ENCODE measurements at places on chromosomes 12 and 14.

DNA sequence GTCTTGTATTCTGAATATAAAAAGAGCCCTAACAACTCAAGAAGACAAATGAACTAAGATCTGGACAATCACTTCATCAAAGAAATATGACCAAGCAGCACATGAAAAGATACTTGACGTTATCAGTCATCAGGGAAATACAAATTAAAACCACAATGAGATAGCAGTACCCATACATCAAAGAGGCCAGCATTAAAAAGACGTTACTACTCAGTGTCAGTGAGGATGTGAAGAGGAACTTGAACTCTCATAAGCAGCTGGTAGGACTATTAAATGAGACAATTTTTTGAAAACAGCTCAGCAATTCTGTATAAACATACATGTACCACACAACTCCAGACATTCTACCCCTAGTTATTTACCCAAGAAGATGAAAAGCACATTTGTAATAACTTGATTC is 55.9 kb downstream of the FERMT2 start:
- peak; percentile 3 for DNase-seq

DNA sequence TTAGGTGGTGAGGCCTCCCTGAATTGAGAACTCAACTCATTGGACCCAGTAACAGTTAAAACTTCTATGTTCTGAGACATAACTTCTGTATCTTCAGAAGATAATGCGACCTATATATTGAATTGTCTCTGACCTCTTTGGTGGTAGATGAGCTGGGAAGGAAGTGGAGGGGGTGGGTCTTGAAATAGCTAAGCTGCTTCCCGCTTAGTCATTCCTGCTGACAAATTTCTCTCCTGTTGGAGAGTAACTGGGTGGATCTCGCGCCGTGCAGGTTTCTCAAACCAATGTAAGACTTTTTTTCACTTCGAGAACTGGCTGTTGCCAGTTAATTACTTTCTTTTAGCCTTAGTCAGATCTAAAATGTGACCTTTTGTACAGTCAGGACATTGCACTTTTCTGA is 100.8 kb downstream of the PPHLN1 start:
- DNase-seq, result no peak

- no peak for DNase-seq
Observed at GRCh38 chr12:75550401-75551240, 39.2 kb upstream of the KRR1 start.

DNA sequence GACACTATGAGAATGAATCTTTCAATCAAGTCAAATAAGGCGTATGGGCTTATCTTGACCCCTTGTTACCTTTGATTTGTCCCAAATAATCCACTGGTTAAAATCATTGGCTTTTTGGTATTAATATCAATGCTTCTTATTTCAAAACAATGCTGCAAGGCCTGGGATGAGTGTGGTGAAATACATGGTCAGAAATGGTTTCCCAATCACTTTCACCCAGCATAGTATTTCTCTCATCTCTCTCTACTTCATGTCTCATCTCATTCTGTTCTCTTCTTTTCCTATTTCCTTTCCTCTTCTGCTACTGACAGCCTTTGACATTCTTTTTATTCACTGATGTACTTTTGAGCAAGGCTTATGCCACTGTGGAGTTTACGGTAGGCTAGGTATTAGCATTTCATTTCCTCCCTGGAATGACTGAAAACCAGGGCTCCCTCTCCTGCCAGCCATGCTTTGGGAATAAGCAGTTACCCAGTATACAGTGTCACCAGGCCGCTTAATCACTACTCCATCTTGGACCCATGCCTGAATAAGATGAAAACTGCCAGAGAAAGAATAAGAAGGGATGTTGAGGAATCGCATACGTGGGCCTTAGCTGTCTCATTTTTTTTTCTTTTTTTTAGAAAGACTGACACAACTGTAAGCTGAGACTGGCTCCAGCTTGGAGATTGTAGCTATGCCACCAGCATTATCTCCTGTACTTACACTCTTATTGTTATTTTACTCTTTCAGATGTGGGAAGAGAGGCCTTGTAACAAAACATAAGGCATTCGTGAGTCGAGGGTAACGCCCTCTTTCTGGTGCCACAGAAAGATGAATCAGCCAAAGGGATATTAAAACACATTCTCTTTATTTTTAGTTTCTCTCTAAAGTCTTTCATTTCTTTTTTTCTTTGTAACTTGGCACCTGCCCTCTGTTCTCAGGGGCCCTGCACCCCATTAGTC is 53.5 kb downstream of the IGF1 start:
- no peak for DNase-seq

DNA sequence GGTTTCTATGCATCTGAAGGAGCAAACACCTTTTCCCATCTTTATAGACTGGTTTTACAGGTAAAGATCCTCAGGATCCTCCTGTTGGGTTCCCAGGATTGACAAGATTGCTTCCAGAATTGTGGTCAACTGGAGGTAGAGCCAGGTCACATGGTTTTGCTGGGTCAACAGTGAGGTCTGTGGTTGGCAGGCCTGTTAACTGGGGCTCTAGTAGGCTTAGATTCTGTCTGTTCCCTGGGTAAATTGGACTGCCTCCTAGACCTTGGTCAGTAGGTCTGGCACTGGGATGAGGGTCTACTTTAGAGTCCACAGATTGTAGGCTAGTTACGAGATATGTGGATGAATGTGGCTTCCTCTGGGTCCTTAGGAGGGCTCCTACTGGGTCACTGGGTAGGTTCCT is 3.5 kb upstream of the PZP start:
- DNase-seq, result no peak

DNA sequence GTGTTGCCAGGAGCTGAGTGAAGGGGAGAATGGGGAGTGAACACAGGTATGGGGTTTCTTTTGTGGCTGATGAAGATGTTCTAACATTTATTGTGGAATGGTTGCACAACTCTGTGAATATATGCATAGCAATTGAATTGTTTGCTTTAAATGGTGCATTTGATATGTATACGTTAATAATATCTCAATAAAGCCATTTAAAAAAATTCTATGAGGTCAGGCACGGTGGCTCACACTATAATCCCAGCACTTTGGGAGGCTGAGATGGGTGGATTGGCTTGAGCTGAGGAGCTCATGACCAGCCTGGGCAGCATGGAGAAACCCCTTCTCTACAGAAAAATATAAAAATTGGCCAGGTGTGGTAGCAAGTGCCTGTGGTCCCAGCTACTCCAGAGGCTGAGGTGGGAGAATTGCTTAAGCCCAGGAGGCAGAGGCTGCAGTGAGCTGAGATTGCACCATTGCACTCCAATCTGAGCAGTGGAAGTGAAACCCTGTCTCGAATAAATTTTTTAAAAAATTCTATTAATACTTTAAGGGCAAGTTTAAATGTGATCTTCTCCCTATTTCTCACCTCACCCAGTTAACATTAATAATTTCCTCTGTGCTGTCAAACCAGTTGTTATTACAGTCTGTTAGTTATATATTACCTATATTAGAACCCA is 65.3 kb downstream of the DENND5B start:
- no peak for DNase-seq

DNA sequence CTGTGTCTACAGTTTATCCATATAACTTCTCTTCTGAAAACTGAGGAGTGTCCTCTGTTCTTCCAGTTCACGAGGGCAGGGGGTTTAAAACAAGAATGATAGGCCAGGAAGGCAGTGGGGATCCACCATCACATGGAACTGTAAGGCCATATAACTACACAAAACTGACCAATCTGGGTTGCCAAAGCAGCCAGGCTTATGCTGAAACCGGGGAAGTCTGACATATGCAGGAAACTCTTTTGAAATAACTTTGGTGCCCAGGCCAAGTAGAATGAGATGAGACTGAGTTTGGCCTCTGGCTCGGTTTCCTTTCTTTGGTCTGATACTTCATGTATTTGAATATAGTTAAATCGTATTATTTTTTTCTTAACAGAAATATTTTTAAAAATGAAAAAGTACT is 18.0 kb upstream of the ATF1 start:
- no peak for DNase-seq

GRCh38 chr14:33584697-33585096 is 366.2 kb downstream of the EGLN3 start:
- no peak for DNase-seq

- no peak for DNase-seq
Observed at GRCh38 chr12:101795013-101795412, 35.7 kb downstream of the GNPTAB start.

- no peak for DNase-seq
Observed at GRCh38 chr14:81176241-81176640, 44.5 kb downstream of the GTF2A1 start.

GRCh38 chr12:85322715-85323114 is 42.7 kb downstream of the ALX1 start:
- no peak for DNase-seq

- no peak for DNase-seq
Observed at GRCh38 chr14:68671909-68672308, 121.0 kb downstream of the ZFP36L1 start.

DNA sequence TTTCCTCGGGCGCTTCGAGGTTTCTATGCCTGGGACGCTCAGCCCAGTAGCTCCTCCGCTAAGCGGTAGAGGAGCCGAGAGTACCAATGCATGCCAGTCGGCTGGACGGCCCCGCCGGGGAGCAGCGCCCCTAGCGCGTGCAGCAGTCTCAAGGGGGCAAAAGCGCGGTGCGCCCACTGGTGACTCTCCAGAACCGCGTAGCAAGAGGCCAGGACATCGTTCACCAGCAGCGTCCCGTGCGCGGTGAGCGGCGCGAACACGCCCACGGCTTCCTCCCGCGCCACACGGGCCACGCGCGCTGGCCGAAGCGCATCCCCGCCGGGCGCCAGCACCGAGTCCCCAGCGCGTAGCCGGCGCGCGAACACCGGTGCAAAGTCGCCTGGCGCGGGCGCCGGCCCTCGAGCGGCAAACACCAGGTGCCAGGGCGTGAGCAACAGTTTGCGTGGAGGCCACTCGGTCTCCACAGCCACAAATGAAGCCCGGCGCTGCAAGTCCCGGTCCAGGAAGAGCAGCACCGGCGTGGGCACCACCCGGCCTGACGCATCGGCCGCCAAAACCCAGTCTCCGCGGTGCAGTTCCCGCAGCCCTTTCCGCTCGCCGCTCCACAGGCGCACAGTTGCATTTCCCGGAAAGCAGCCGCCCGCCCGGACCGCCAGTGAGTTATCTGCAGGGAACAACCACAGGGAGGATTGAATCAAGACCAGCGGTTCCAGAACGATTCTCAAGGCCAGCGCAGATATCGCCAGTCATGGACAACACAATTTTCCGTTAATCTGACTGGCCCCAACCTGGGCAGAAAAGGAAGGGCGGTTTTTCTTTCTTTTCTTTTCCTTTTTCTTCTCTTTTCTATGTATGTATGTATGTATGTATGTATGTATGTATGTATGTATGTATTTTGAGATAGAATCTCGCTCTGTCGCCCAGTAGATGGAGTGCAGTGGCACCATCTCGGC is 4.5 kb downstream of the DHH start:
- no peak for DNase-seq

DNA sequence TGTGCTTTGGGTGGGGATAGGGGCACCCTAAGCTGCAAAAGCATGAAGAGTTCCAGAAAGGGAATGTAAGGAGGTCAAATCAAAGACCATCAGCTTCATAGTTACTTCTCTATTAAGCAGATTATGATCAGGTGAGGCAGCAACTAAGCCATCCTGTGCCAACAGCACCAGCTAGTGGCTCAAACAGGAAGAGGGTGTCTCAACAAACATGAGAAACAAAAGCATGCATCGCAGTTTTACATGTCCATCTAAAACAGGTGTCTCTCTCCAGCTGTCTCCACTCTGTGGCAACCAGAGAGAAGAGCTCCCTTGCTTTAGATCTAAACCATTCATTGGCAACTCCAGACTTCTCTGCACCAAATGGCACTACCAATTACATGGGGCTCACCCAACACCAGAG is 52.9 kb downstream of the ACTN1 start:
- no peak for DNase-seq

- peak; percentile 73 for DNase-seq
Observed at GRCh38 chr12:26097046-26097878, 27.6 kb downstream of the BHLHE41 start.

- no peak for DNase-seq
Observed at GRCh38 chr12:57276935-57277563, 26.1 kb upstream of the STAC3 start.

- DNase-seq, result no peak
Observed at GRCh38 chr12:58008634-58009033, 67.3 kb downstream of the ATP23 start.

GRCh38 chr14:53437858-53438257 is 284.7 kb upstream of the DDHD1 start:
- DNase-seq, result no peak

- DNase-seq, result no peak
Observed at GRCh38 chr12:108598553-108599250, 818 bp upstream of the TMEM119 start.

GRCh38 chr12:57489157-57489641 is 1.3 kb downstream of the MARS1 start:
- DNase-seq, result no peak

DNA sequence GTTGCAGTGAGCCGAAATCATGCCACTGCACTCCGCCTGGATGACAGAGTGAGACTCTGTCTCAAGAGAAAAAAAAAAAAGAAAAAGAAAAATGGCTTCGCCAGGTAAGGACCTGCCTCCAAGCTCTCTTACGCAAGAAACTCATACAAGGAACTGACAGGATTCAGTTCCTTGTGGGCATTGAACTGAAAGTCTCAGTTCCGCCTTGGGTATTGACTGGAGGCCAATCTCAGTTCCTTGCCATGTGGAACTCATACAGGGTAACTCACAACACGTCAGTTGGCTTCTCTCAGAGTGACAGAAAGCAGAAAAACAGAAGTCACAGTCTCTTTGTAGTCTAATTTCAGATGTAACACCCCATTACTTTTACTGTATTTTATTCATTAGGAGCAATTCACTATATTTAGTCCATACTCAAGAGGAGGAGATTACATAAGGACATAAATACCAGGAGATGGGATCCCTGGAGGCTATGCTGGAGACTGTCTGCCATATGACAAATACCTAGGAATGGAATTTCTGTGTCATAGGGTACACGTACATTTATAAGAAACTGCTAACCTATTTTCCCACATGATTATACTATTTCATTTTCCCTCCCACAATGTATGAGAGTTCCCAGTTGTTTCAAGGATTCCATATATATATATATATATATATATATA is 11.4 kb upstream of the NOPCHAP1 start:
- no peak for DNase-seq

Data from SK-N-DZ (cell line).